NCI-H1092 treated with DMSO at 0.1 percent for 48 hours (cell line): ENCODE measurements at places on chromosomes 12 and 14.

- DNase-seq = no peak
These were observed 19.9 kb downstream of the EIF2B2 start for GRCh38 chr14:75022655-75023054.

GRCh38 chr12:117361347-117361751 is at the start of gene NOS1:
TSS of gene NOS1 (minus strand) at chr12:117361626. CDS start at chr12:117331069, 30,557 bp downstream.
- no peak for DNase-seq

DNA sequence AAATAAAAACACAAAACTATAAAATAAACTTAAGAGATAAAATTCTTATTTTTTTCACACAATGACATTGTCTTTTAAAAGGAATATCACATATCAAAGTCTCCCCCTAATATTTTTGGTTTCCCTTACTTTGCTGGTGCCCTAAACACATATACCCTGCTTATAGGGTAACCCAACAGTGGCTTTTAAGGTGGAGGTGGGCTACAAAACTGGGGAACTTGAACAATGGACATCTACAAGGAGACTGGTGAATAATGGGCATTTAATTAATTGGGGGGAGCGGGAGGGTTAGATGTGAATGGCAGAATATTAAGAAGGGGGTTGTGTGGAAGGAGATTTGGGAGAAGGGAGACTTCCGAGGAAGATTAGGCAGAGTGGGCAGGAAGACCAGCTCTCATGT is 9.6 kb downstream of the B4GALNT1 start:
- DNase-seq = no peak

DNA sequence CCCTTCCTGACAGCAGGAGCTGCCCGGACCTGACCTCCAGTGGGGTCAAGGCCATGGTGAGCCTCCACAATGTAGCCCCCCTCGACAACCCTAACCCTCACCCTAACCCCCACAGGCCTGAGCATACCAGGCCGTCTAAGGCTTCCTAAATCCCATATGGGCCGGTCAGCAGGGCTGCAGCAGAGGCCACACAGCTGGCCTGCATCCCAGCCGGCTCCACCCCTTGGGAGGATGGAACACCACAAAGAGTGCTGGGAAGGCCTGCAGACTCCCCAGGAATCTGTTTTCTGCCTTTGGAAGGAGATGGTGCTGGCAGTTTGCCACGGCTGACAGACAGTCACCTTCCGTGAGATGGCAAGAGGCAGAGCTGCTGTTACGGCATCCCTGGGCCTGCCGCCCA is 2.8 kb downstream of the TMEM179 start:
- no peak for DNase-seq

DNA sequence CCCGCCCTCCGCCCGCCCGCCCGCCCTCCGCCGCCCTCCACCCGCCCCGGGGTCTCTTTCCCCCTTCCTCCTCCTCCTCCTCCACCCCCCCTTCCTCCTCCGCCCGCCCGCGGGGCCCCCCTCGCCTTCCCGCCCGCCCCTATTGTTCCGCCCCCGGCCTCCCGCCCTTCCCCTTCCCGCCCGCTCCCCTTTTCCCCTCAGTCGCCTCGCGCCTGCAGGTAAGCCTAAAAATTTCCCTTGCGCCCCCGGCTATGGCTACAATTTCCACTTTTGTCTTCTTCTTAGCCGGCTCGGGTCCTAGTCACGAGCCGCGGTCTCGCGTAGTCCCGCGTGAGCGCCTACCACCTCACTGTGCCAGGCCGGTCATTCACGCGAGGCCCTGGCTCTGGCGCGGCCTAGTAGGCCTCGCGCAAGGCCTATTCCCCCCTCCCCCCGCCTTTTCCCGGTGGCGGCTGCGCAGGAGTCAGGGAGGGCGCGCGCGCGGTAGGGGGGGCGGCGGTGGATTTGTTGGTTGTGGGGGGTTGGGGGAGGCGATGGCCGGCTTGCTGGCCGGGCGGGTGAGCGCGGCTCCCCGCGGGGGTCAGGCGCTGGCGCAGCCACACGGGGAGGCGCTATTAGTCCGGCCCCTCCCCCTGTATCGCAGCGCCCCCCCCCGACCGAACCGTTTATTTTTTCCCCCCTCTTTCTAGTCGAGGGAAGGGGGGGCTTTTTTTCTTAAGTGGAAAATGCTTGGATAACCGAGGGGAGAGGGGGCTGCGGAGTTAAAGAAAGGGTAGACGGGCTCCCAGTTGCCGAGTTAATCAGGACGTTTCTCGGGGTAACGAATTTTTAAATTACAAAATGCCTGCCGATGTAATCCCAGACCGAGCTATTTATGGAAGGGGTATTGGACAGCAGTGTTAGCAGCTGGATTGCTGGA is 516 bp downstream of the PCBP2 start:
- peak; percentile 66 for DNase-seq

DNA sequence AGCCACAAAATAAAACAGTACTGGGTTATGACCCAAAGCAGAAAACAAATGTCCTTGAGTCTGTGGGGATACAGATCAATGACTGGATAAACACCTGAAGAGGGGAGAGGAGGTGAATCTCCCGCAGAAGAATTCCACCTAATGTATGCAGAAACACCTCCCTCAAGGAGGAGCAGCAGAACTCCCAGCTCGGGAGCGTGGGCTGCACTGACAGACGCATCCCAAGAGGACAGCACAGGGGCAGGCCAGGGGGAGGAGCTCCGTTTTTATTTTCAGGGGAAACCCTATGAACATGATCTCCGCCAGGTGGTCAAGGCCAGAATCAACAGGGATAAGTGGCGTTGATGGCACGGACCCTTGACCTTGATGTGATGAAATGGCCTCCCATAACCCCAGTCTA is 41.8 kb upstream of the PPP2R5C start:
- DNase-seq = no peak

GRCh38 chr12:105025890-105026289 is 39.8 kb downstream of the NOPCHAP1 start:
- DNase-seq = peak; percentile 90

- no peak for DNase-seq
These were observed 176.3 kb downstream of the ESR2 start for GRCh38 chr14:64117671-64118402.

- no peak for DNase-seq
These were observed 54.8 kb downstream of the NINJ2 start for GRCh38 chr12:608413-608812.

DNA sequence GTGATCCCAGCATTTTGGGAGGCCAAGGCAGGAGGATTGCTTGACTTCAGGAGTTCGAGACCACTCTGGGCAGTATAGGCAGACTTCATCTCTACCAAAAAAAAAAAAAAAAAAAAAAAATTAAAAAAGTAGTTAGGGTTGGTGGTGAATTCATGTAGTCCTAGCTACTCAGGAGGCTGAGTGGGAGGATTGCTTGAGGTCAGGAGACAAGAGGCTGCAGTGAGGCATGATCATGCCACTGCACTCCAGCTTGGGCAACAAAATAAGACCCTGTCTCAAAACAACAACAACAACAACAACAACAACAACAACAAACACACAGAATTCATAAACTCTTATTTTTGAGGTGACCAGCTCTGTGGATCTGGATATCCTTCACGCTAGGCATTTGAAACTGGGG is 17.1 kb downstream of the SLC25A3 start:
- DNase-seq = no peak

GRCh38 chr14:63046339-63047268 is 1.3 kb upstream of the KCNH5 start:
- DNase-seq = peak; percentile 42

DNA sequence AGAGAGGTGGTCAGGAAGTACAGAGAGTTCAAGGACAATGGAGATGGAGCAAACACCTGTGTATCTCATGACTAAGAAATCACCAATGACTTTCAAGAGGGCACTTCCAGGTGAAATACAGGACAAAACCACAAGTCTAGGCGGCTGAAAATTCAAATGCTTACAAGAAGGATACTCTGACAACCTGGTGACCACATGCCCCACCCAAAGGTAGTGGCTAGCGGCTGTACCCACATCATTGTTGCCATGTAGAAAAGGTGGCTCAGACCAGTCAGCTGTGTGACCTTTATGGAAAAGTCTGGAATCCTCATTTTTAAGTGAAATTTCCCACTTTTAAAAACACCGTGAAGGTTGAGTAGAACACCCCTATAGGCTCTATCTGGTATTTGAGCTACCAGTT is 48.6 kb upstream of the FRS2 start:
- no peak for DNase-seq

DNA sequence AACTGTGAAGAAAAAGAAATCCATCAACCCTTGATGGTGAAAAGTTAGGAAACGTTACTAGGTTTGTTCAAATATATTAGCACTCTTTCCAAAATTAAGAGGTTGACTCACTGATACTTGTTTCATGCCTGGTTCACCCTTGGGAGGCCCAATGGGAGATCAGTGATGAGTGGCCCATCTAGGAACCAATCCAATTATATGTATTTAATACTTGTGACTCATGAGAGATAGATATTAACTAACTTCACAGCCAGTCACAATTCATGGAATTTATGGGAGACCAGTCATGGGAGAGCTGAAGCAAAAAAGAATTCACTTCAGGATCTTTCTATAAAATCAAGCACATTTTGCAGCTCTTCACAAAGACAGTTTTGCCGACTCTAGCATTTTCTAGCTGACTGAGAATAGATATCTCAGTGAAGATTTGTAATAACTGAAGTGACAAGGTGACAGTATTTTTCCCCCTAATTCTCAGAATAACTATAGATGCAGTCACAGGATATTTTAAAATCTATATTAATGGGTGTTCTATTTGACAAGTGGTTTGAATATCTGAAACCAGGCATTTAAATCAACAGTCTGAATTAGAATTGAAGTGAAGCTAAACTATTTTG is 230.2 kb downstream of the EPS8 start:
- DNase-seq = no peak

DNA sequence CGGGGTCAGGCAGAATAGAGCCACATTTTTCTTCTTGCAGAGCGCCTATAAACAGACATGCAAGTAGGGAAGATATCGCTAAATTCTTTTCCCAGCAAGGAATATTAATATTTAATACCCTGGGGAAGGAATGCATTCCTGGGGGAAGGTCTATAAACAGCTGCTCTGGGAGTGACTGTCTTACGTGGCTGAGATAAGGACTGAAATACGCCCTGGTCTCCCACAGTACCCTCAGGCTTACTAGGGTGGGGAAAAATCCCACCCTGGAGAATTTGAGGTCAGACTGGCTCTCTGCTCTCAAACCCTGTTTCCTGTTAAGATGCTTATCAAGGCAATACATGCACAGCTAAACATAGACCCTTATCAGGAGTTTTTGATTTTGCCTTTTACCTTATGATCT is 262.3 kb downstream of the CEP128 start:
- no peak for DNase-seq

- DNase-seq = peak; percentile 78
These were observed at the start of gene SLC8A3 for GRCh38 chr14:70188659-70189455. TSS of gene SLC8A3 (minus strand) at chr14:70188951. CDS start at chr14:70168422, 20,529 bp downstream.

DNA sequence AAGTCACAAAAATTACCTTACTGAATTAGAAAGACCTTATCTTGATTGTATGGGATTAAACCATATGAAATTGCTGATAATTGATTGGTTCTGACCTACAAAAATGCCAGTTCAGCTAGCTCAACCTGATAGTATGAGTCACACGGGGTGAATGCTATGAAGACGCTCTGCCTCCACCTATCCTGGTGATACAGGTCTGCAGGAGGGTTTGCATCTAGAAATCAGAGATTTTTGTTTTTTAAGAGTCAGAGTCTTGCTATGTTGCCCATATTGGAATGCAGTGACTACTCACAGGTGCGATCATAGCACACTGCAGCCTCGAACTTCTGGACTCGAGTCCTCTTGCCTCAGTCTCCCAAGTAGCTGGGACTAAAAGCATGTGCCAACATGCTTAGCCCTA is 120.4 kb downstream of the HMGA2 start:
- DNase-seq = no peak

DNA sequence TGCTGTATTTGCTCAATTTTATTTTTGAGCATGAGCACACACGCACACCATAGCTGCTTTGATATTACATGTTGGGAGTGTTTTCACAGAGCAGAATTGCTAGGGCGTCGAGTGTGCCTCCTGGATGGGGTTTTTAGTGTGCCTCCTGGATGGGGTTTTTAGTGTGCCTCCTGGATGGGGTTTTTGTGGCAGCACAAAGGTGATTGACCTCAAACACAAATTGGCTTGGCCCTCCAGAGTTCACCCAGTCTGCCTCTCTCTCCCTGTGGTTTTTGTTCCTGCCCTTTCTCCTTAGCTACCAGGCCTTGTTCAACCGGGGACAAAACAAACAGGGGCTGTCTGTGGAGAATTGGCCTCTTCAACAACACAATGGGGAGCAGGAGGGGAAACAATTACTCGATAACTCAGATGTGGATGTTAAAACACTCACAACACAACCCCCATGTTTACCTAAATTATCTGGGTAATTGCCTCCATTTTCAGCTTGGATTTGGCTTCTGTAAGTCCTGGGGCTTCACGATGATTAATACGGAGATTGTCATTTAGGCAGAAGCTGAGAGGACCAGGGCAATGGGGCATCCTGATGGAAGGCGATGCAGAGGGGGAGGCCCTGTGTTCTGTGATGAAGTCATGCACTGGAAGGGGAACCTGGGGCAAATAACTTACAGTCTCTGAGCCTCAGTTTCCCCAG is 26.9 kb downstream of the TBX3 start:
- peak; percentile 69 for DNase-seq

- DNase-seq = no peak
These were observed 132.5 kb downstream of the GPR135 start for GRCh38 chr14:59332727-59333126.

DNA sequence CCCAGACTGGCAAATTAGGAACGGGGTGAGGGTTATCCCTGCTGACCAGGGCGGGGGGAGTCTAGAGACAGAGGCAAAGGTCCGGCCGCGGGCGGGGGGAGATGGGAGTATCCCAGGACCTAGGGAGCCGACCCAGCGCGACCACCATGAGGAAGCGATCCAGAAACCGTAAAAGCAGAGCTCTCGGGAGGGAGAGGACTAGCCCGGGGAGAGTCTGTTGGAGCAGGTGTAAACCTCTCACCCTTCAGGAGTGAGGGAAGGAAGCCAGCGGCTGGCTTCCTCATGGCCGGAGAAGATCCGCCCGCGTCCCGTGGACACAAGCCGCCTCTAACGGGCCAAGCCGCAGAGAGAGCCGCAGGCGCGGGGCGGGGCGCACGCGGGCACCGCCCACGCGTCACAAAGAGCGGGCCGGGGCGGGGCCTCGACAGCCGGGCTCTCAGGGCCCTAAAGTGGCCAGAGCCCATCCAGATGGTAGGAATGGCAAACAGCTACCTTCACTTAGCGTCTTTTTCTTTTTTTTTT is at the start of gene ACRBP:
TSS of gene ACRBP (minus strand) at position 350 of the 522 bp plus-strand sequence. CDS start at position 284, 66 bp downstream.
- DNase-seq = no peak

- no peak for DNase-seq
These were observed at the start of gene RASSF9 for GRCh38 chr12:85836197-85837090. TSS of gene RASSF9 (minus strand) at chr12:85836409. CDS start at chr12:85836201, 208 bp downstream.

- DNase-seq = no peak
These were observed 113.7 kb upstream of the KITLG start for GRCh38 chr12:88693837-88694445.

DNA sequence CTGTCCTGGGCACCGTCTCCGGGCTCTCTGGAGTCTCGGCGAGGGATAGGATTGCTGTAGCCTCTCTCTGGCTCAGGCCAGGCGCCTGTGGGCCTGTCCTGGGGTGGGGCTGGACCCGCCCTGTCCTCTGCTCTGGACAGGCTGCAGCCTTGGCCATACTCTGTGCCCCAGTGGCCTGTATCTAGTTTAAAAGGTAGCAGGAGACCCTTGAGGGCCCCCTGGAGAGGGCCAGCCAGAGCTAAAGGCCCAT is 1.8 kb downstream of the KIF26A start:
- no peak for DNase-seq
